Posterior vena cava (tissue), 2 donors: ENCODE measurements at places on chromosomes 5 and 9.

DNA sequence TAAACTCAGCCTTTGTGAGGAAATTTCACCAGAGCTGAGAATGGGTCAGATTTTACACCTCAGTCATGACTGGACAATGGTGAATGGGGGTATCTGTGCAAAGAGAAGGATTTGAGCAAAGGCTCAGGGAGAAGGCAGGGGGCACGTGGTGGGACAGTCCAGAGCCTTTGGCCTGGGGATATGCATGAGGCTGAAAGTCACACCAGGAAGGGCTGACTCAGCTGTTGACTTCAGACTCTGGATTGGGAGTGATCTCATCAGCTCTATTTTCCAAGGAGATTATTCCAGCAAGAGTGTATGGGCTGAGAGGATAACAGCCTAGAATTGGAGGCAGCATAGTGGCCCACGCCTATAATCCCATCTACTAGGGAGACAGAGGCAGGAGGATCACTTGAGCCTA lies 53.6 kb downstream of the SAXO1 start:
- no peak for DNase-seq

- no peak for DNase-seq
Measured at GRCh38 chr9:89493181-89493580, 4.7 kb downstream of the SEMA4D start.

- DNase-seq, result no peak
Measured at GRCh38 chr9:742914-743589, 98.4 kb upstream of the DMRT1 start.

- DNase-seq, result no peak
Measured at GRCh38 chr9:134271338-134272301, 54.6 kb upstream of the RXRA start.
